ENCODE measurements at places on chromosomes 13 and 19.

- DNase-seq, result no peak
These were observed at the start of gene BBC3 for GRCh38 chr19:47230921-47231214. Gene BBC3, minus strand, starts transcription at chr19:47231199. Its CDS starts 2,768 bp downstream, at chr19:47228431.

DNA sequence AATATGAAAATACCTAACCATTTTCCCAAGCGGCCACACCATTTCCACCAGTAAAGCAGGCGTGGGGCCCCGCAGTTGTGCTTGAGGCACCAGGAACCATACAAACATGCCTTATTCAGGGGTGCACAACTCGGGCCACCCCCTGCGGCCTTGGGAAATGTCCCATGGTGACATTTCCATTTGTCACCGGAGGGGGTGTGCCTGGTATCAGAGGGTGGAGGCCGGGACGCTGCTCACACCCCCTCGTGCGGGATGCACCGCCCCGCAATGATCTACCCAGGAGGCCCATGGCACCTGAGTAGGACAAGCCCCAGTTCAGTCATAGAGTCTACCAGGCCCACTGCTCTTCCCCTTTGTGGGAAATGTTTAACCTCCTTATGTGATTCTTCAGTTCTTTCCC, 218.8 kb downstream of the TEX29 start:
- no peak for DNase-seq

GRCh38 chr19:46944918-46945628, 74.6 kb upstream of the NPAS1 start:
- DNase-seq, result no peak

GRCh38 chr19:34316741-34317301, 48.2 kb upstream of the GPI start:
- no peak for DNase-seq

DNA sequence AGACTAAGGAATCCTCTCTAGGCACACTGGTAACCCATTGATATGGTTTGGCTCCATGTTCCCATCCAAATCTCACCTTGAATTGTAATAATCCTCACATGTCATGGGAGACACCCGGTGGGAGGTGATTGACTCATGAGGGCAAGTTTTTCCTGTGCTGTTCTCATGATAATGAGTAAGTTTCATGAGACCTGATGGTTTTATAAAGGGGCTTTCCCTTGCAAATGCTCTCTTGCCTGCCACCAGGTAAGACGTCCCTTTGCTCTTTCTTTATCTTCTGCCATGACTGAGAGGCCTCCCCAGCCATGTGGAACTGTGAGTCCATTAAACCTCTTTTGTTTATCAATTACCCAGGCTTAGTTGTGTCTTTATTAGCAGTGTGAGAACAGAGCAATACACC, 81.4 kb upstream of the GPC6 start:
- no peak for DNase-seq

DNA sequence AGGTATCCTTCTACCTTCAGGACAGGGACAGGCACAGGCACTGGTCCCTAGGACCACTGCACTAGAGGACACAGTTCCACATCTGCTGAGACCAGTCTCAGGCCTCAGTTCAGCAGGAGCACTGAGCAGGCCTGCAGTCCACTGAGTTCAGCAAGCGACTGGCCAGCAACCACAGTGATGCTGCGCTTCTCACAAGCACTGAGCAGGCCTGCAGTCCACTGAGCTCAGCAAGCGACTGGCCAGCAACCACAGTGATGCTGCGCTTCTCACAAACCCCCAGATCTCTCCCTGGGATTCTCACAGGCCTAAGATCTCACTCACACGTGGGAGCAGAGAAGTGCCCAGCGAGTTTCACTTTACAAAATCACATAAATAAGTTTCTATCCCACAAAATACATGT, 140.6 kb downstream of the IRS2 start:
- peak; percentile 22 for DNase-seq

- no peak for DNase-seq
These were observed 4.1 kb downstream of the PCDH17 start for GRCh38 chr13:57635541-57636085.

DNA sequence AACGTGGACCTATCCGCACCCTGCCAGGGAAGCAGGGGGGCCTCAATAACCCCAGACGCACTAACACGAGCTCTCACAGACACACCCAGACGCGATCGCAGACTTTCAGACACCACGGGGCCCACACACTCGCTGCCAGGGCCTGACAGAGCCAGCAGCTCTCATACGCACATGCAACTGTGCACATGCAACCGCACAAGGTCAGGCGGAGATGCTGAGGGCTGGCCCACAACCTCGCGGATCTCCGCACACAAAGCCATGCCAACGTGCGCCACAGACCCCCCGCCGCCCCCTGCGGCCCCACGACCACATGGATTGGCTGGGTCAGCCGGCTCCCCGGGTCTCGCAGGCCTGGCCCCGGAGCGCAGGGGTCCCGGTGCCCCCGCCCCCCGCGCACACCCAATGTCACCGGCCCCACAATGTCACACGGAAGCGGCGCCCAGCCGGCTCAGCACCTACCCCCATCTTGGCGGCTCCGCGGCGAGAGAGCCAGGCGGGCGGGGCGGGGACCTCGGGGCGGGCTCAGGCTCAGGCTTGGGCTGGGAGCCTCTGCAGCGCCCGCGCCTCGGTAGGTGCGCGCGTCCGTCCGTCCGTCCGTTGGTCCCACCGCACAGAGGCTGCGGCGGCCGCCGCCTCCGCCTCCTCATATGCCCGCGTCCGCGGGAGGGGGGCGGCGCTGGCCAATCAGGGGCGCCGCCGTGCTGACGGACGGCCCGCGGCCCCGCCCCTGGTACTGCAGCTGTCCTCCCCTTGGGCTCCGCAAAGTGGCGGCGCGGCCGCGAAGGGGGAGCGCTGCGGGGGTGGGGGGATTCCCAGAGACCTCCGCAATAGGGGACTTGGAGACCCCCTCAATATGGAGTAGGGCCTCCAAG, at the start of gene ATP1A3:
Gene ATP1A3, minus strand, starts transcription at position 619 of the 872 bp plus-strand sequence. Its CDS starts 154 bp downstream, at position 465.
- no peak for DNase-seq

DNA sequence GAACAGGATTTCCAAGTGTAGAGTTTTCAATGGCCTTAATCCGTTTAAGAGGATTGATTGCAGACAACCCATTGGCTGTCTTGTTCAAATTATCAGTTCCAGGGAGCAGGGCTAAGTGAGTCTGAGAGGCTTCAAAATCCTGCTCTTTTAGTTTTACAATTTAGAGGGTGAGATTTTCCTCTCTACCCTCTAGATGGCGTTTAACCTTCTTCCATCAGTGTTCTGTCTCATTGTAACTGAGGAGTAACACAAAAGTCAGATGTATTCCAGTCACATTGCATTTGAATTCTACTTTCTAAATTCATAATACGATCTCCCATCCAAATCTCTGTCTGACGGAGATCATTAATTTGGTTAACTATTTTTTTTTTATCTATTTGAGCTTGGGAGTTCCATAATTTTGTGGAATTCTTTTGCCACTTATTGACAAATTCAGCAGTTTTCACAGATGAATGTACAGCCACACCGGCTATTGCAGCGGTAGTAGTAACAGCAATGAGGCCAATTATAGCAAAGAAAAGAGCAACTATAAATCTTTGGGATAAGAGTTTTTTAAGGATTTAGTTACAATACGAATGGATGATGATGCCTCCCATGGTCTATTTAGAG, 7.8 kb upstream of the C19orf84 start:
- no peak for DNase-seq

DNA sequence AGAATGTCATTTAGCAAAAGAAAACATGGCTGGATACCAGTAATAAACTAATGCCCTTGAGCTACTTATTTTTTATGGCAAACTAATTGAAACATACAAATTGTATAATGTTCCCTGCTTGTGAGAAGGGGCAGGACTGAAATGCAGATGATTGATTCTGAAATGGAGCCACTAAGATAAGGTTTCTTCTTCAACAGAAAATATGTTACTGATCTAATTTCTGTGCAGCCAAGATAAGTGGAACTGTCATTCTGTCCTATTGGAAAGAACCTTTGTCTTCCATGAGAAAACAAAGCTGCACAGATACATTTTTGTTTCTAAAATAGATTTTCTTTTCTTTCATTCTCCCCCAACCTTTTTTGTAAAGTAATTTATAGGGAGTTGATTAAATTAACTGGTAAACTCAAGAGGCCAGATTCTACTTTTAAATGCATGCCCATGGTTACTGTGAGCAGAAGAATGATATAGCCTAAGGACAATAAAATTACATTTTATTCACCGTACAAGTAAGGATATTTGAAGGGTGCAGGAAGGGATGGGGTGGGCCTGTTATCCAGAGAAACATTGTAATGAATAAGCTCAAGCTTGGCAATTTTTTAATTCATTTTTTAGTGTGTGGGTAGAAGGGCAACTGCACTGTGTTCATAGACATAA, 39.9 kb downstream of the STARD13 start:
- DNase-seq, result no peak

GRCh38 chr13:114025714-114026431, 52.0 kb upstream of the C13orf46 start:
- peak; percentile 43 for DNase-seq

DNA sequence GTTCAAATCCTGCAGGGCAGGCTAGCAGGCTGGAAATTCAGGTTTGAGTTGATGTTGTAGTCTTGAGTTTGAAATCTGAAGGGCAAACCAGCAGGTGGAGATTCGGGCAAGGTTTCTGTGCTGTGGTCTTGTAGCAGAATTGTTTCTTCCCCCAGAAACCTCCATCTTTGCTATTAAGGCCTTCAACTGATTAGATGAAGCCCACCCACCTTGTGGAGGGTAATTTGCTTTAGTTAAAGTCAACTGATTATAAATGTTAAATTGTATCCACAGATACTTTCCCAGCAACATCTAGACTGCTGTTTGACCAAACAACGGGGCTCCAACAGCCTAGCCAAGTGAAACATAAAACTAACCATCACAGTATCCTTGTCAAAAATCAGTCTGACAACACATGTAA, 9.4 kb downstream of the IPO5 start:
- DNase-seq, result no peak

All from skeletal muscle cell (primary cell).